Fibroblast of skin of right biceps (primary cell): ENCODE measurements at places on chromosomes 16 and 17.

DNA sequence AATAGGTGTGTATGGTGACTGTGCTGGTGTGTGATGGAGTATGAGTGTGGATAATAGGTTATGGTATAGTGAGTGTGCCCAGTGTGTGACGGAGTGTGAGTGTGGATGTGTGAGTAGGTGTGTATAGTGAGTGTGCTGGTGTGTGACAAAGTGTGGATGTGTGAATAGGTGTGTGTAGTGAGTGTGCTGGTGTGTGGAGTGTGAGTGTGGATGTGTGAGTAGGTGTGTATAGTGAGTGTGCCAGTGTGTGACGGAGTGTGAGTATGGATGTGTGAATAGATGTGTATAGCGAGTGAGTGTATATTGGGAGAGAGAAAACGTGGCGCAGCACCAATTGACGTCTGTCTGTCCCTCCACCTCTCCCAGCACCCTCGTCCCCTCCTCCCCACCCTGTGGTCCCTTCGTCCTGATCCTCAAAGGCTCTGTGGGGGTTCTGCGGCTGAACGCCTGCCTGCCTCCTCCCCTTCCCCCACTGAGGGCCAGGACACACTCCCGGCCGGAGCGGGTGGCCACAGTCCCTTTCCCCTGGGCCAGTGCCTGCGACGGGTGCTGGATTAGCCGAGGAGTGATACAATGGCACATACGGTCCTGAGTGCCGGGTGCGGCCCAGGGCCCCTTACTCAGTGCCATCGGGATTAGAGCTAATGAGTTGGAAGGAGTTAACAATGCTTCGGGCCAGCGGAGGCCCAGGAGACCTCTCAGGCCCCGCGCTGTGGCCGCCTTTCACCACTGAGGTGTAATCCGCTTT, 160.0 kb downstream of the MRM1 start:
- no peak for DNase-seq

DNA sequence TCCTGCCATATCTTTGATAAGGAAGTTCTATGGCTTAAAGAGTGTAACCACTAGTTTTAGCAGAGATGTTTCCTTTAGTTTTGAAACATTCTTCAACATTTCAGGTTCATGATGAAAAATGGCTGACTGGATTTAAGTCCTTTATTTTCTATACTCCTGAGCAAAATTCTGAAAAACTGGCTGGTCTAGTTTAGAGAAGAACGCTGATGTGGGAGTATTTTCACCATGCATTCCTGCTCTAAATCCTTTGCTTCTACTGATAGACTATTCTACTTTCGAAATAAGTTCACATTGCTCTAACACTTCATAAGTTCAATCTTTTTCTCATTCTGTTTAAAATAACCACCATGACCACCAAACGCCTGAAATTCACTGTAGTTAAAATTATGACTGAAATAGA, 281.9 kb downstream of the FTO start:
- no peak for DNase-seq

- no peak for DNase-seq
These were observed 19.8 kb upstream of the TIMP2 start for GRCh38 chr17:78944956-78945355.

- peak; percentile 48 for DNase-seq
These were observed 45.7 kb upstream of the ZNF469 start for GRCh38 chr16:88337021-88337420.

DNA sequence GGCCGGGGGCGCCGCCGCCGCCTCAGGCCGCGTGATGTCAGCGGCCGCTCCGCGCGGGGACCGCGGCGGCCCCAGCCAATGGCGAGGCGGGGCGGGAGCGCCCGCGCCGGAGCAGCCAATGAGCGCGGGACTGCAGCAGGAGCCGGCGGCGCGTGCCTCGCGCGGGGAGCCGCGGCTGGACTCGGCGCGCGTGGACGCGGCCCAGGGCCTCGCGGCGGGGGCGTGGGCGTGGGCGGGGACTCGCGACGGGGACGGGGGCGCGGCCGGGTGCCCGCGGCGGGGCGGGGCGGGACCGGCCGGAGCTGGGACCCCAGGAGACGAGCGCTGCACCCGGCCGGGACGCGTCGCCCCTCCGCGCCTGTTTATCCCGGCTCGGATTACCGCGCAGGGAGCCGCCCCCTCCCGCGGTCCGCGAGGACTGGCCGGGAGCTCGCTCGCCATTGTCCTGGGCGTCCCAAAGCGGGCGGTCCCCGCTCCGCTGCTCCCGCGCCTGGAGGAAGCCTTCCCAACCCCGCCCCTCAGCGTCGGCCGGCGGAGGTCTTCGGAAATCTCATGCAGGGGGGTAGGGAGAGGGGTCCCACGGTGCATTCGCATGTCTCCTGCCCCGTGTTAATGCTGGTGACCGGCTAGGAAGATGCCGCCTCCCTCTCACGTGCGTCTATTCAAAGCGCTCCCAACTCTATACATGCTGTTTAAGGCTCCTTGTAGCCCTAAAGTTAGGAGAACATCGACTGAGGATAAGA, at the start of gene RNF157:
Gene RNF157 (minus strand): TSS at position 33 of the 743 bp plus-strand sequence. CDS start 253 bp downstream, outside the sequence.
- peak; percentile 40 for DNase-seq

DNA sequence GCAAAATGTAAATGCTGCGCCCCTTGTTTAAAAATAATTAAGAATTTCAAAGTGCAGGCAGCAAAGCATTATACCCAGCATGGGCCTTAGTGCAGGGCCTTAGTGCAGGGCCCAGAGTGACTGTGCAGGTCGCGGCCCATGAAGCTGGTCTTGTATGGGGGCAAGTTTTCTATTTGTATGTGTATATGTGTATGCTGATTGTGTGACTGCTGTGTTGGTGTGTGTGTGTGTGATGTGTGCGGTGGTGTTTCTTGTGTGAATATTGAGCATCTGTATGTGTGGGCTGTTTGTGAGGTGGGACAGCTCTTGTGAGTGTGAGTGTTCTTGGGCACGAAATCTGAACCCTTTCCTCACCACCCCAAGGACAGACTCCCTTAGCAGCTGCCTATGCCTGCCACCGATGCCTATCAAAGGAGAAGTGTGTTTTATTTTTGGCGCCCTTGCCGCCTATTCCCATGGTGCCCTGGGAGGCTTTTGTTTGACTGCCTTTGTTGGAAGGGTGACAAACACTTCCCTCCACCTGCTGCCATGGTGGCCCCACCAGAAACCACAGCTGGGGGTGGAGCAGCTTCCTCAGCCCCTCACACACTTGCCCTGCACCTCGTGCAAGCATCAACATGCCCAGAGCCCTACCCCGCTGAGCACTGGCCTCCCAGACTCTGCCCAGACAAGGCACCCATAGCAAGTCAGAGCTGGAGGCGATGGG, 18.0 kb downstream of the CCR7 start:
- DNase-seq: no peak

GRCh38 chr16:55913716-55914115, 38.5 kb upstream of the CES5A start:
- no peak for DNase-seq

- no peak for DNase-seq
These were observed 88.6 kb downstream of the CACNG3 start for GRCh38 chr16:24344784-24345183.

- no peak for DNase-seq
These were observed 44.8 kb downstream of the CDYL2 start for GRCh38 chr16:80759419-80760162.

GRCh38 chr17:32757963-32758362, 119.0 kb downstream of the MYO1D start:
- DNase-seq: peak; percentile 26

DNA sequence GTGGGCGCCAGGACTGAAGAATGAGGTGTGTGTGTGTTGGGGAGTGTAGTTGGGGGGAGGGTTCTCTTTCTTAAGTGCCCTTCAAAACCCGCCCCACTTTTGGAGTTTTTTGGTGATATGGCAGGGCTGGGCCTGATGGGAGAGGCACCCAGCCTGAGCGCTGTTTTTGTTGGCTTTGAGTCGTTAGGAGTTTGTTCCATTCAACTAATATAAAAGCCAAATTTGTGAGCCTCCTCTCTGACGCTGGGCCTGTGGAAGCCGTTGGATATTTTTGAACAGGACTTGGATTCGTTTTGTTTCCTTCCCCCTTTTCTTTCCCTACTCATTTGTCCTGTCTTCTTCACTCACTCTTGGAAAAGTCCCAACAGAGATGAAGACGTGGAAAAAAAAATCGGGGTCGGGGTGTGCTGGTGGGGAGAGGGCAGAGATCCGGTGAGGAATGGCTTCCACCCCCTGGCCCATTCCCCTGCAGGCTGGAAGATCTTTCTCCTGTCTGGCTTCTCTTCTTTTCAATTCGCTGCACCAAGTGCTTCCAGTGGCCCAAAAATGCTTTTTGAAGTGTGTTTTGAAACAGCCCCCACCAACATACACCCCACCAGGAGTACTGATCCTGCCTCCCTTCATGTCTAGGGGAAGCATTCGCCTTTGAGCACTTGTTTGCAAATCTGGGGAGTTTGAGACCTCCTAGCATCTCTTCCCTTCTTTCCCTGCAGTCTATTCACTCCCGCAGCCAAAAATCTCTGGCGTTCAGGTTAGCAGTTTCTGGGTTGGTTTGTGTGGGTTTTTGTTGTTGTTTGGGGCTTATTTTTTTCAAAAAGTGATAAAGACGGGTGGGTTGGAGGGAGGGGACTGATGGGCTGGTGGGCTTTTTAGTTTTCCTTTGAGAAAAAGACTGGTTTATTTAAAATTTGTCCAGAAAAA, 2.6 kb downstream of the FZD2 start:
- peak; percentile 34 for DNase-seq

DNA sequence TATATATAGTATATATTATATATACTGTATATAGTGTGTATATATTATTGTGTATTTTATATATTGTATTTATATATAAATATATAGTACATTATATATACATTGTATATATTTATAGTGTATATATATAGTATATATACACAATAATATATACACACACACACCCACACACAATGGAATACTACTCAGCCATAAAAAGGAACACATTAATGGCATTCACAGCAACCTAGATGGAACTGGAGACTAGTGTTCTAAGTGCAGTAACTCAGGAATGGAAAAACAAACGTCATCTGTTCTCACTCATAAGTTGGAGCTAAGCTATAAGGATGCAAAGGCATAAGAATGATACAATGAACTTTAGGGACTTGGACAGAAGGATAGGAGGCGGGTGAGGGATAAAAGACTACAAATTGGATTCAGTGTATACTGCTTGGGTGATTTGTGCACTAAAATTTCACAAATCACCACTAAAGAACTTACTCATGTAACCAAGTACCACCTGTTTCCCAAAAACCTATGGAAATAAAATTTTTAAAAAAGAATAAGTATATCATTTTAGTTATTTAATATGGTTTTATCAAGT, 201.9 kb upstream of the CDH11 start:
- DNase-seq: no peak
